ENCODE measurements at places on chromosomes 1 and 21.

DNA sequence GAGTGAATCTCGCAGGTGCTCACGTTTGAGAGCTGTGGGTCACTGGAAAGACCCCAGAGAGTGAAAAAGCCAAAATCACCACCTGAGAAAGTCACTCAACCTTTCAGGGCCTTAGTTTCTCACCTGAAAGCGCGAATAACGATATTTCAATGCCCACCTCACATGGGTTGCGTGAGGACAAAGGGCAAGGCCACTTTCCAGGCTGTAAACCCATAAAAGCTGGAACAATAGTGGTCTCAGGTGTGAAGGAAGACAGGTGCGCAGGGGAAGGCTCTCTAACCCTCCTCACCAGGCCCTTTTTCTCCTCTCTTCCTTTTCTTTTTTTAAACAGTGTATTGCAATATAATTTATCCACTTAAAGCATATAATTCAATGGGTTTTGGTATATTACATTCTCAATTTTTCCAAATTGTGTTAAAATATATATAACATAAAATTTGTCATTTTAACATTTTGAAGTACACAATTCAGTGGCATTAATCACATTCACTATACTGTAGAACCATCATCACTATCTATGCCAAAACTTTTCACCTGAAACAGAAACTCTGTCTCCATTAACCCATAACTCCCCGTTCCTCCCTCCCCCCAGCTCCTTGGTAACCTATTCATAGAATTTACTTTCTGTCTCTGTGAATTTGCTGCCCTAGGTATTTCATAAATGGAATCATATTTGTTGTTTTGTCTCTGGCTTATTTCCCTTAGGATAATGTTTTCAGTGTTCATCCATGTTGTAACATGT is 118.4 kb upstream of the TNR start:
- no peak for DNase-seq

GRCh38 chr1:42835422-42835821 is 11.0 kb upstream of the ZNF691 start:
- no peak for DNase-seq

DNA sequence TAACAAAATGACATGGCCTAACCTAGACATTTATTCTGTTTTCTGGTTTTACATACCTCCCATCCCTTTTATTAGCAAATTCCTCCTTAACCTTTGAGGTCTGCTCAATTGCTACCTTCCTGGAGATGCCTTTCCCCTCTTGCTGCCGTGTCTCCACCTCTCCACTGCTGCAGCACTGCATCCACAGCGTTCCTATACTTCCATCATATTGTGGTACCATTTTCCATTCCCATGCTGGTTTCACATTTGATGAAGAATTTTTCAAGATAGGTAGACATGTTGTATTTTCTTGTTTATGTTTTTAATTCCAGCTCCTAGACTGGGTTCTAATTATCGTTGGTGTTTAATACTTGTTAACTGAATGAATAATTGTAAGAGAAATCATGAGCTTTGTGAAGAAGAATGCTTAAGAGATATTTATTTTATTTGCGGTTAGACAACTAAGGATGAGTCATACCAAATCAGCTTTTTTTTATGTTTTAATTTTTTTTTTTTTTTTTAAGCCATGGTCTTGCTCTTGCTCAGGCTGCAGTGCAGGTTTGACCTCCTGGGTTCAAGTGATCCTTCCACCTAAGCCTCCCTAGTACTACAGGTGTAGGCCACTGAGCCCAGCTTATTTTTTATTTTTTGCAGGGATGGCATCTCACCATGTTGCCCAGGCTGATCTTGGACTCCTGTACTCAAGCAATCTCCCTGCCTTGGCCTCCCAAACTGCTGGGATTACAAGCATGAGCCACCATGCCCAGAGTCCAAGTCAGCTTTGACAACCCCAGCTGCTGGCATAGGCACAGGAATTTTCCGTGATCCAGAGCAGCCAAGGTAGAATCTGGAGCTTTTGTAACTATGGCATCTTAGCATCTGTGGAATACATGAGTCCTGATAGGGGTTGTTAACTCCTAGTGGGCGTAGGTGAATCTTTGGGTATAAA is 44.0 kb downstream of the ATP6V1G3 start:
- no peak for DNase-seq

DNA sequence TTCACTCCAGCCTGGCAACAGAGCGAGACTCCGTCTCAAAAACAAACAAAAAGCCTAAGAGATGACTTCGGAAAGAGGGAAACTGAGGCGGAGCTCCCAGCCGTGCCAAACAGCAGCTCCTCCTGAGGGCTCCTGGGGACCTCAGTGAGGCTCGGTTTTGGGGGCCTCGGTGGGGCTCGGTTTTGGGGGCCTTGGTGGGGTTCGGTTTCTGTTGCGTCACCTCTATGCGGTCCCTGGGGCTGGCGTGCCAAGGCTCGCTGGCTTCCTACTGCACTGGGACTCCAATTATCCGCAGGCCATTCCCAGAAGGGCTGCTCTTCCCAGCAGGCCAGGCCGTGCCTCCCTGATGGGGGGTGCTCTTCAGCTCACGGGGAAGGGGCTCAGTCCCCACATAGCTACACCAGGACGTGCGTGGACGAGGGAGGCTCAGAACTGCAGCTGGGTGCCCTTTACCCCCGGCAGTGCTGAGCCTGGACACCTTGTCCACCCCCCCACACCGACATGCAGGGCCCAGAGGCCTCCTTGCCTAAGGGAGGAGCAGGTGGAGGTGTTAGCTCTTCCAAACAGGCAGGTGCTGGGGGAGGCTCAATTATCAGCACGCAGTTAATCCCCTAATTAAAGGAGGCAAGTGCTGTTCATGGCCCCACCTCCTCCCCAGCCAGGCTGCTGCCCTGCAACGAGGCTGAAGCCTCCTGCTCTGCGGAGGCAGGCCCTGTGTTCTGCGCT is 5.1 kb upstream of the C1orf159 start:
- DNase-seq = no peak

GRCh38 chr21:35563885-35564451 is 496.4 kb downstream of the SETD4 start:
- DNase-seq = no peak

DNA sequence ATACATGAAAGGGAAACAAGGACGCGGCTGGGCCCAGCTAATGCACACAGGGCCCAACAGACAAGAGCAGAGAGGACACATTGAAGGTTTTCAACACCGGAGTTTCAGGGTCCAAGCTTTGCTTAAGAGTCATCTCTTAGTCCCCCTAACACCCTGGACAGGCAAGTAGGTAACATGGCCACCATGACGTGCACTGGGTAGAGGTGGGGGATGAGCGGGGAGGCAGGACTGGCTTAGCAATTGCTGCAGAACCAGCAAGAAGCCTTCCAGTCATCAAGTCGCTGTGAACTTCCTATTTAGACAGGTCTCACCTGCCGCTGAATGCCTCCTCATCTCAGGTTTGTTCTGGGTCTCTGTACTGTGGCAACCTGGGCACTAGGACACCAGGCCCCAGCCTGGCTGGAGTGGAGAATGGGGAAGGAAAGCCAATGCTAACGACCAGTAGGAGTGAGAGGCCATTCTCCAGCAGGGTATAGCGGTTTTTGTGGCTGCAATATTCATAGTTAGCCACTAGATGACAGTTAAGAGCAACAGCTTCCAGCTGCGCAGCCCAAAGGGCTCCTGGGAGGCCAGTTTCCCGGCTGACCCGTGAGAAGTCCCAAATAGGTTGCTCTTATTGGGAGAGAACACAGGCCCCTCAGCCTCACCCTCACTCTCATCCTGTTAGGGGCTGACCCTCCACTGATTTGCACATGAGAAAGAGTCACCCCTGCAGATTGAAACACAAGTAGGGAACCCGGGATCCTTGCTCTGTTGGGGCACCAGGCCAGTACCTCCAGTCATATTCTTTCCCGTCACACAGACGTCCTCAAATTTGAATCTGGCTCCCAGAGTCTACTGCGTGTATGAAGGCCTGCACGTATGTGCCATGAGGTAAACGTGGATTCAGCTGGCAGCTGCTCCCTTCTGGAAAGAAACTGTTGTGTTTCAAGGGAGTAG is 6.0 kb upstream of the PIGC start:
- DNase-seq = peak; percentile 6

- no peak for DNase-seq
These were observed 1.4 kb downstream of the WDTC1 start for GRCh38 chr1:27235827-27236226.

GRCh38 chr1:172460177-172460576 is 16.3 kb upstream of the PIGC start:
- no peak for DNase-seq

GRCh38 chr21:27719226-27719625 is 752.3 kb upstream of the ADAMTS5 start:
- DNase-seq = no peak

DNA sequence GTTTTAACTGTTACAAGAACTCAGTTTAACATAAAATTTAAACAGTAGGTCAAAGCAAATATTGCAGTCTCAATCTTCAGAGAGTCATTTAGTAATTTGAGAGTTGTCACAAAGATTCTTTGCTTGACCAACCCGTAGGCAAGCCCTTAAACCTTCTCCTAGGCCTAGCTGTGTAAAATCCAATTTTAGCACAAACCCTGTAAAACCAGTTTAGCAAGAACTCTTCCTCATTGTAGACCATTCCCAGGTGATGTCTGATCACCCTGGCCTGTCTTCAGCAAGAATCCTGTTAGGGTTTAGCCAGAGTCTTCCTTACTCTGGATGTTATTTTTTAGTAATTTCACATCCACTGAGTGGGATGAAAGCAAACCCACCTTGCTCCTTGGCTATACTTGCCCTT is 30.1 kb downstream of the LRIG2 start:
- no peak for DNase-seq

DNA sequence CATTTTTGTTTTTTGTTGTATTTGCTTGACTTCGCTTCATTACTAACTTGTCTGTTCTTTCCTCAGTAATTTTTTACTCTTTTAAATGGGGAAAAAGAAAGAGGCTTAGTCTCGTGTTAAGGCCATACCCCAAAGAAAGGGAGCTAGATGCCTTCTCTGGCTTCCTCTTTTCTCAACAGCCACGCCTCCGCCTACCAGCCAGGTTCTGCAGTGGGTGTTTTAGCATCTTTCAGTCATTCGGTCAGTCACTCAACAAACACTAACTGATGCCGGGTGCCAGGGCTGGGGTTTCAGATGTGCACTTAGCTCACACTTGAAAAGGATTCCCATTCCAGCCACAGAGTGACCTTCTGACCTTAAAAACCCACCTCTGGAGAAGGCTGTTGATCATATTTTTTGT is 46.3 kb upstream of the VAV3 start:
- no peak for DNase-seq

DNA sequence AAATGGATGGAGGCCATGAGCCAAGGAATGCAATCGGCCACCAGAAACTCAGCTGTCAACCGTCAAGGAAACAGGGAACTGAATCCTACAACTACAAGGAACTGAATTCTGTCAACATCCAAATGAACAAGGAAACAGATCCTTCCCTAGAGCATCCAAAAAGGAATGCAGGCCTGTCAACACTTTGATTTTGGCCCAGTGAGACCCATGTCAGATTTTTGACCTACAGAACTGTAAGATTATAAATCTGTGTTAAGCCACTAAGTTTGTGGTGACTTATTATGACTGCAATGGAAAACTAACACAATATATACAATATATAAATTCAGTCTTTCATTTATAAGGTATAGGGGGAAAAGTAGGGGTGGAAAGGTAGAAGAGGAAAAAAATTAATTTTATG is 55.3 kb downstream of the SHCBP1L start:
- no peak for DNase-seq
